ENCODE measurements at places on chromosomes 16 and 17.

DNA sequence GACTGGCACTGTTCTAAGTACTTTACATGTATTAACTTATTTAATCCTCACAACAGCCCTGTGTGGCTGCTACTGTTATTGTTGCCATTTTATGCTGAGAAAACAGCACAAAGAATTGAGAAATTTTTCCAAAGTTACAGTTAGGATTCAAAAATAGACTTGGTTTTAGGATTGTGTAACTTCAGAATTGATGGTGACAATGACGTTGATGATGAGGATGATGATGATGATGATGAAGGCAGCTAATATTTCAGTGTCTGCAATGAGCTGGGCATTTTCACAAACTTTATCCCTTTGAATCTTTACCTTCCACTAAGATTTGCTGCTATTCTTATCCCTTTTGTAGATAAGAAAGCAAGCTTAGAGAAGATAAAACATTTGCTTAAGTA, 22.1 kb downstream of the PRKCB start:
- no peak for DNase-seq

GRCh38 chr16:52549011-52549692, 2.2 kb upstream of the TOX3 start:
- DNase-seq = no peak

DNA sequence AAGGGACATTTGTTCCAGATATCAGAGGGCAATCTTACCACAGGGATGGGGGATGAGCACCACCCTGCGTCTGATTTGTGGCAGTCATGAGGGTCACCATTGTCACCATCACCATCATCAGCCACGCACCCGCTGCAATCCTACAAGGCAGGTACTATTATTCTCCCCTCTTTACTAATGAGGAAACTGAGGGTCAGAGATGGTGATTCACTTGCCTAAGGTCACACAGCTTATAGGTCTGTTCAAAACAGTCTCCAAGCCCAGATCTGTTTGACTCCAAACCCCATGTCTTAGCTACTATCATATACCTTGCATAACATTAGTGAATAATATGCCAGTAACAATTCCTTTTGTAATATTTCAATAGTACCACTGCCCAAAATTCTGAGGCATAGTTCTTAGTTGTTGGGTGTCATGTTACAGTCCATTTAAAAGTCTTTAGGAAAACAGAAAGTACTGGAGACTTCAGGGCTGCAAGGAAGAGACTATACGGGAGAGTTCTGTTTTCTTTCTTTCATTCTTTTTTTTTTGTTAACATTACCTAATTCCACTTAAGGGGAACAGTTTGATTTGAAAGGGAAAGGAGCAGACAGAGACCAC, 166.4 kb downstream of the C16orf95 start:
- DNase-seq = no peak

GRCh38 chr17:1047177-1047878, 50.4 kb downstream of the TIMM22 start:
- no peak for DNase-seq

- no peak for DNase-seq
These were observed 29.7 kb upstream of the RMI2 start for GRCh38 chr16:11315510-11315909.

DNA sequence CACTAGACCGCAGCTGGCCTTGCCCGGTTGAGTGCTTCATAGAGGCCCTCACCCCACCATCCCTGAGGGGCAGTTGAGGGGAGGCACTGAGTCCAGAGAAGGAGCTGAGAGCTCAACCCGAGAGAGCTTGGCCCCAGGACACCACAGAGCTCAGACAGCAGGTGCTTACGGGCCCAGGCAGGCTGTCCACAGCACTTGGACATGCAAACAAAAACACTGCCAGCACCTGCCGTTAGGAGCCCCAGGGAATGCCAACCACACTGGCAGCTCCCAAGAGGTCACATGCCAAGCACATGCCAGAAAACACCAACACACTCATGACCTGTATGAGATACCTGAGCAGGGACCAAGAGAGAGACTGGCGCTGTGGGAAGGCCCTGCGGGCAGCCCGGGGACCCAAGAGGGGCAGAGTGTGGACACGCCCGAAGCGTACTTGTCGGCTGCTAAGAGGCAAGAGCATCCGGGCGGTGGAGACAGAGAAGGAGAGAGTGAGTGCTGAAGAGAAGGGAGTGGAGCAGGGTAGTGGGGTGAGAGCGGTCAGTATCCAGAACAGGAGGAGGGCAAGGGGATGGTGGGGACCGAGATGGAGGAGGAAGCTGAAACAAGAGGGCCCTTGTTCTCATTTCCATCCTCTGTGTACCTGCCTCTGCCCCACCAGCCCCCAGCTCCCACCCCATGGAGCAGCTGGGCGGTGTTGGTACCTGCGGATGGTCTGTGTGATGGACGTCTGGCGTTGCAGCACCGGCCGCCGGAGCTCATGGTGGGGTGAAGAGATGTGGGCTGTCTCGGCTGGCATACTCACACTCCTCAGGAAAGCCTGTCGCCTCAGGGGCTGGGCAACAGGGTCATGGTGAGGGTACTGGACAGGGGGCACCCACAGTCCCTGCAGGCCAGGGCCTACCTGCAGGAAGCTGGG, 8.2 kb downstream of the RHBDF1 start:
- peak; percentile 55 for DNase-seq

GRCh38 chr17:51907041-51907440, 251.5 kb downstream of the CA10 start:
- DNase-seq = no peak

GRCh38 chr17:1737531-1738291, 5.0 kb upstream of the SERPINF2 start:
- DNase-seq = no peak

Data from left forelimb (tissue), 1 donor.